ENCODE measurements at places on chromosomes 6 and 20.
A peak's percentile ranks its signal among the peaks of the same experiment; 100 is the strongest.

GRCh38 chr6:133503336-133503729 lies 262.2 kb downstream of the EYA4 start:
- DNase-seq: no peak

GRCh38 chr6:44381739-44382138 lies 5.8 kb upstream of the CDC5L start:
- DNase-seq: no peak

DNA sequence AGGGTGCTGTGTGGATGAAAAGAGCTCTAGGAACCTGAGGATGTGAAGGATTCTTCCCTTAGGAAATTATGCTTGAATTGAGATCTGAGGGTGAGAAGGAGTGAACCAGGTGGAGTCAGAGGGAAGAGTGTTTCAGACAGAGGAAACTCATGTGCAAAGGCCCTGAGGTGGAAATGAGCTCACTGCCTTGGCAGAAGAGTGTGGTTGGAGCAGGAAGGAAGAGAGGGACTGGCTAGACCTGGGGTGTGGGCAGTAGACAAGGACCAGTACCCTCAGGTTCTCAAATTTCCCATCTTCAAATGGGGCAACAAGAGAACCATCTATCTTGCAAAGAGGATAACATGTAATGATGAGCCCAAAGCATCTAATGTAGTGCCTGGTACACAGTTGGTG lies 24.0 kb upstream of the GTSF1L start:
- DNase-seq: no peak

DNA sequence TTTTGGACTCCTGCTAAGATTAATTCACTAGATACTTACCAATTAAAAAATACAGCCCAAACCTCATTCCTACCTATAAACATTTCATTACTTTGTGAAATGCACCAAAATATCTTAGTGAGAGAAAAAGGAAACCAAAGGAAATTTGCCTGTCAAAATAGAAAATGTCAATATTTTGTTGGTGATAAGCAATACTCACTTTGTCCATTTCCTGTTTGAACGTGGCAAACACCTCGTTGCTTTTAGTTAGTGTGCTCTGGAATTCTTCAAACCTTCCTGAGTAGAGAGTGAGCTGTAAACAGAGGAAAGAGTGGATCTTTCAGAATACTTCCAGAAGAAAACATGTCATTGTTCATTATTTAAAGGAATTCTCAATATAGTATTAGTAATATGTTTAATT lies 44.2 kb downstream of the TXLNB start:
- no peak for DNase-seq

GRCh38 chr6:15769511-15770018 lies 106.7 kb upstream of the DTNBP1 start:
- no peak for DNase-seq

DNA sequence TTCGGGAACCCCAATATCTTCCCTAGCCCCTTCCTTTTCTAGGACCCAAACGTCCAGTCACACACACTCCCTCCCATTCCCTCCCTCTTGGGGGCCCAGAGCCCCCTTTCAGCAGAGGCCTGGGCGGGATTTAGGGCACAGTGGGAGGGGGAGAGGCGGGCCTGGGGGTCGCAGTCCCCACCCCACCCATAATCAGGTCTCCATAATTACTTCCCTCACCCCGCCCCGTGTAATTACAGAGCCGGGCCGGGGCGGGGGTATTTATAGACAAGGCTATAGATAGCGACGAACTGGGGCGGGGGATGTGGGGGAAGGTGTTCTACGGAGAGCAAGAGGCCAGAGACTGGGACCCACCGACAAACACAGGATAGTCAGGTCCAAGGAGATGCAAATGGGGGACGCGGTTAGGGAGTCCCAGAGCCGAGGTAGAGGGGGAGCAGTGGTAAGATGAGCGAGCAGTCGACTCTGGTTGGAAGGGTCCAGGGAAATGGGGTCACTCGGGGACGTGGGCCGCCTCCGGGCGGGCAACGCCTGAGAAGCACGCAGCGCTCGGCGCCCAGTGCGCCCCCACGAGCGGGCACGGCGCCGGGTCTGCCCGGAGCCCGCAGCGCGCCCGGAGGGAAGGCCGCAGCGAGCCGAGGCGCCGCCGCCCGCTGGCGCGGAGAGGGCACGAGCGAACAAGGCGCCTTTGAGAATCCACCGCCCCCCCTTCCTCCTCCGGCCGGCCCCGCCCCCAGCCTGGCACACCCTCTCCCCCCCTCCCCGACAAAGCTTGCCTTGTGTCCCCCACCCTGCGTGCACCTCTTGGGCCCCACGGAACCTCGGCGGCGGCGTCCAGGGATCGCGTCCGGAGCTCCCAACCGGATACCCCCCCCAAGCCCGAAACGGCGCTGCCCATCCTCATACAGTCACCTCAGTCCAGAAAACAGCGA lies 670 bp upstream of the COL11A2 start:
- peak; percentile 47 for DNase-seq

GRCh38 chr20:62642666-62643520 lies 590 bp downstream of the SLCO4A1 start:
- DNase-seq: no peak

GRCh38 chr6:14146506-14147096 lies 29.0 kb downstream of the CD83 start:
- DNase-seq: no peak

GRCh38 chr6:108027594-108027993 lies 46.9 kb downstream of the OSTM1 start:
- DNase-seq: no peak

DNA sequence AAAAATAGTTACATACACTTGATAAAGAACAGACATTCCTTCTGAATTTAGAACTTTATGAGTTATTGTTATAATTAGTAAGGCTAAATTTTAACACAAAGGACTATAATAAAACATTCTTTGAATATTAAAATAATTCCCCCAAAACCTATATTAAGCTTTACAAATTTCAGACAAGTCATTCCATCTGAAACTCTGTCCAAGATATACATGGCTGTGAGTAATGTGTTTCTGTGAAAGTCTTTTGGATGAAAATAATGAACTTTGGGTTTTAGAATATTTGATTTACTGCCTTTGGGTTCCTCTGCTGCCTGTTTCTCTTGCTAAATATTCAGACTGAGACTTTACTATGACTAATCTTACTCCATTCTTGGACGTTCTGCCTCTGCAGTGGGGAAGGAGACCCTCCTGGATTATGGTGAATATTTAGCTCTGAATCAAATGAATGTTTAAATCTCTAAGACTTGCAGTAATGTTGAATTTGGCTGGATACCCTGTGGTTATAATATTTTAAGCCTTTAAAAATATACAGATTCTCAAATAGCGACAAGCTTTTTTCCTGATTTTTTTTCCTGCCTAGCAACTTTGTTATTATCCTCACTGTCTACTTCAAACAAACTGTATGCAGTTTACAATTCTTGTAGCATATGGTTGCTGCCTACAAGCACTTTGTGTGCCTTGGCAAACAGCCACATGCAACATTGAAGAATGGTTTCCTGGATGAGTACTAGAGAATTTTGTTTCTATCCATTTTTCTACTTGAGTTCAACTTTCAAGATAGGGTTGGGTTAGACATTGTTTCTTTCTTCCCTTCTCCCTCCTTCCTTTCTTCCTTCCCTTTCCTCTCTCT lies 51.4 kb downstream of the TXLNB start:
- DNase-seq: no peak

GRCh38 chr20:6704132-6704861 lies 63.2 kb upstream of the BMP2 start:
- no peak for DNase-seq

DNA sequence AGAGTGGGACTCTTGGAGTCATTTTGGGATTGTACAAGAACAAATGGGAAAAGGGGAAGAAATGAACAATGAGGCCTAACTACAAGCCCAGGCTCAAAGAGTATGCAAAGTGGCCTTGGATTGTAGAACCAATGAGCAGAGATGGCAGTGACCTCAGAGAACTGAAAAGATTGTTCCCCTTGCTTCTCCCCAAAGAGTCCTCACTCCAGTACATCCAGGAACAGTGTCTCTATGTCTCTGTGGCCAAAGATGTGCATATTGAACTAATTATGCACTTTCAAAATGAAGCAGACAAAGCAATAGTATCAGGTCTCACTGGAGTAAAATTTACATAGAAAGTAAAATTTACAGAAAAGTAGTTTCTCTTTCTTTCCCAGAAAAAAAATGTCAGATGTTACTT lies 81.0 kb downstream of the SMLR1 start:
- no peak for DNase-seq

DNA sequence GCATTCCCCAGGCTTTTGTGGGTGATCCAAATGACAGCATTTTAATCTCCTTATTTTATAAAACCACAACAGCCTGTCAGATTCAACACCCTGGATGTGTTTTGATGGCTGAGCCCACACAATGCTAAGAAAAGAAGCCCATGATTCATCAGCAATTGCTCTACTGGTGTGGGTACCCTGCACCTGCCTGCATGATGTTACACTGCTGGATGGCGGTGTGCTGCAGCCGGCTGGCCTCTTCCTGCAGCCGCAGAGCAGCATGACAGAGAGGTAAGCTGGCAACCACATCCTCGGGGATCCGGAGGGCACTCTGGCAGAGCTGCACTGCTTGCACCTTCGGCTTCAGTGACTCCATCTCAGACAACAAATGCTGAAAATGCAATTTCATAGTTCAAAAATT lies 327.5 kb downstream of the SYNE1 start:
- peak; percentile 60 for DNase-seq

DNA sequence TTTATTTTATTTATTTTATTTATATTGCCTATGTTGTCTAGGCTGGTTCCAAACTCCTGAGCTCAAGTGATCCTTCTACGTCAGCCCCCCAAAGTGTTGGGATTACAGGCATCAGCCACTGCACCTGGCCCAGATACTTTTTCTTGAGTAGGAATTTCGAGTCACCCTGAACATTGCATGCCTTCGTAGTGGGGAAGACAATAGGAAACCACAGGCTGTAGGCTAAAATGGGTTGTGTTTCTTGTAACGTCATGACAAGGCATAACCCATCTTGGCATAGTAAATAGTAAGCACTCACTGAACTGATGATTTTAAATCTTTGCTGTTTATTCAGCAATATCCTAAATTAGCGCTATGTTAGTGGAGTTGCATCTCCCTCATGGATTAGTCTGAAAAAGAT lies 34.9 kb downstream of the PTPN1 start:
- no peak for DNase-seq

GRCh38 chr6:10528158-10528981 lies 7.2 kb downstream of the GCNT2 start:
- no peak for DNase-seq

DNA sequence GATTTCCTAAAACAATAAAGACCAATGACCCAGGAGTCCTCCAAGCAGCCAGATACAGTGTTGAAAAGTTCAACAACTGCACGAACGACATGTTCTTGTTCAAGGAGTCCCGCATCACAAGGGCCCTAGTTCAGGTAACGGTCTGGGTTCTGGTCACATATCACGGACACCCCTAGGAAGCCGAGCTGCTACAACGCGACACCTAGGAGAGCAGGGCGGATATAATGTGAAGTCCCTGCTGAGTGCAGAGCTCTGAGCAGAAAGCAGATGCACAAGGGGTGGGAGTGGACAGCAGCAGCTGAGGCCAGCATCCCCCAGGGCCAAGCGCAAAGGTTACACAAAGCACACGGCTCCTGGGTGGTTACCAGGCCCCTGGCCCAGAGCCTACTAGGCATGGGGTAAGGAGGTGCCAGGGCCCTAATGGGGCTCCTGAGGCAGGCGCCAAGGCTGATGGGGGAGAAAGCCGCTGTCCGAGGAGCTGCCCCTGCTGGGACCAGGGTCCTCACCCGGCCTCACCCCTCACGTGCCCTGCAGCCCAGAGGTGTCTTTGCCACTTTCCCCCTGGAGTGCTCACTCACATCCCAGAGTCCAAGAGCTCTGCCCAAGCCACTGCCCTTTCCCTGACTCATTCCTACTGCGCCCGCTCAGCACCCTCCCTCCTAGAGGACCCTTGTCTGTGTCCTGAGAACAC lies 8.4 kb downstream of the CST7 start:
- DNase-seq: no peak

DNA sequence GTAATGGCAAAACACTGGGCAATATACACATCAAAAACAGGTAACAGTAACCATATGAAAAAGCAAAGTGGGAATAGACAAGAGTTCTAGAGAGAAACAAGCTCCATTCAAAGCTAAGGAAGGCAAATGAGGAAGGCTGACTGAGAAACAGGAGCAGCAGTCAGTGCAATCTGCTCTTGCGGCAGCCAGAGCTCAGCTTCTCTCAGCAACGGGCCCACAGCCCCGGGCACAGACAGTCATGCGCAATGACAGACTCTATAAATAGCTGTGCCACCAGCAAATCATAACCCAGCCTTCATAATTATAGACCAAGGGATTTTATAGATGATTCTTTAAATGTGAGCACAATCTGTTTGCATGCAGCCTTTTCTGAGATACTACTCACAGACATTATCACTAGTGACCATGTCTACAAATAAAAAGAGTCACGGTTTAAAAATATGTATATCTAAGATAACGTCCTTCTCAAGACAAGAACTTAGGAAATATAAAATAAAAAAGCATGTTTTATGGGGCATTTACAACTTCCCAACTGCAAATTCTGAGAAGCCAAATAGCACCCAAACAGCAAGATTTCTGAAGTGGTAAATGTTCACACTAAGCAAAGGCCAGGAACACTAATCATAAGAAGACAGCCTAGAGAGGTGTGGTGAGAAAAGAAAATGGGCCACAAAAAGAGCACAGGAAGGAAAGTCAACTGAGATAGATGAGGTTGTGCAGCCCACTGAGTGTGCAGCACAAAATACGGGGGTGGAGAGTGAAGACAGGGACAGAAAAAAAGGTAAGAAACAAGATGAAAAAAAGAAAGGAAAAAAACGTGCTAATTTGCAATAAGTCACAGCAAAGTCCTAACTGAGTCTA lies 39.9 kb upstream of the BEND6 start:
- no peak for DNase-seq

GRCh38 chr6:157120534-157121232 lies 202.6 kb downstream of the TMEM242 start:
- DNase-seq: no peak

DNA sequence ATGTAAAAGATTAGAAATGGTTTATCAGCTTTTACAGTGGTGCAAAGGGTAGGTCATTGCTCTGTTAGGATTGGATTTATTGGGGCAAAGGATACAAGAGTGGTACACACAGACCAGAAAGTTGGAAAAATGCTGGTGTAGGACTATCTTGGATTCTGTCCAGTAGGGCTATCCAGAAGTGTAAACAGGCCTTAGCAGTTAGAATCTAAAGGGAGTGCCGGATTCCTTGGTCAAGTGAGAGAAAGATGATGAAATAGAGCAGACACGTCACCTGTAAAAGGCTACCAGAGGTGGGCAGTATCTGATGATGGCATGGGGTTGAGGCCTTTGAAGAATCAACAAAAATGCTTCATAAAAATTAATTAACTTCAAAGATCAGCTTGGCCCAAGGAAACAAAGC lies 975.9 kb downstream of the KIF16B start:
- DNase-seq: no peak
